ENCODE measurements at places on chromosomes 1 and 21.
A peak's percentile ranks its signal among the peaks of the same experiment; 100 is the strongest.

GRCh38 chr1:9687120-9687873 lies 35.8 kb downstream of the PIK3CD start:
- peak; percentile 40 for DNase-seq

DNA sequence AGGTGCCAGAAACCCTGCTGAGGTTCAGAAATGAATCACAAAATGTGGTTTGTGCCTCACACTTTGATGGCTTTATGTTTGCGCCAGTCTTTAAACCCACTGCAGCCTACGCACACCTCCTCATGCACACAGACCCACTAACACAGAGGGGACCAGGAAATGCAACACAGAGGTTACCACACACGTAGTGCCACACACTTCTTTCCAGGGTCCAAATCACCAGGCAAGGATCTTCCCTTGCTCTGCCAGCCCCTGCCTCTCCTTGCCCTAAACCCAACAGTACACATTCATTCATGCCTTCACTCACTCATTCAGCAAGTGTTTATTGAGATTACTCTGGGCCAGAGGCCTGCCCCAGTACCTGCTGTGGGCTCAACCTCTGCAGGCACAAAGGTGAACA lies 17.5 kb downstream of the MAB21L3 start:
- no peak for DNase-seq

- no peak for DNase-seq
Observed at GRCh38 chr1:216884614-216885229, 161.5 kb upstream of the ESRRG start.

GRCh38 chr1:78040484-78041089 lies 5.2 kb upstream of the GIPC2 start:
- DNase-seq: no peak

- no peak for DNase-seq
Observed at GRCh38 chr1:153548722-153549688, at the start of gene S100A3. Gene S100A3 (minus strand): TSS chr1:153549258. CDS start chr1:153548485, 773 bp downstream.

DNA sequence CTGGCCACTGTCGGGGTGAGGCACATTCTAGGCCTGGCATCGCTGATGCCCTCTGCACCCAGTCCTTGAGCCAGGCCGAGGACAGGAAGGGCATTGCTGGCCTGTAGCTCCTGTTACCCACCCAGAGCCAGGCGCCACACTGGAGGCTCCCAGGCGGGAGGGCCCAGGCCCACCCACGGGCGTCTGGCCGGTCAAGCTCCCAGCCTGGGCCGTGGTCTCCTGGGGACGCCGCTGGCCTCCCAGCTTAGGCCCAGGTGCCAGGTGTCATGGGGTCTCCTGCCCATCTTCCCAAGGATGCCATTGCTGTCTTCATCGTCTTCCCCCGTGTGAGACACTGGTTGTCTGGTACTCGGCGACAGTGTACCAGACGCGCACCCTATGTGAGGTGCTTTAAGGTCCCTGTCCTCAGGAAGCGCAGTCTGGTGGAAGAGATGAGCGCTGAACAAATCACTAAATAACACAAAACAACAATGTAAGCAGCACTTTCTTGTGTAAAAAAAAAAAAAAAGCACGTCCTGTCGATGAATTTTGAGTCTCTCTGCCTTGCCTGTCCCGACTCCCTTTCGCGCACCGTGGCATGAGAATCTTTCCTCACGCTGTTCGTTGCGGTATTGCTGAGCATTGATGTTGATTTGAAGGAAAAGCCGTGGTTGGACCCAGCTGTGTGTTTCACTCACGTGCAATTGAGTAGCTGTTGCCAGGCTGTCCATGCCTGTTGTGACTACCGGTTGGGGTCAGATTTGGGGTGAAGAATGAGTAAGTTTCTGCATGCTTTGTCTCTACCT lies 27.0 kb upstream of the TRAPPC10 start:
- DNase-seq: no peak

GRCh38 chr1:203520315-203520714 lies 26.4 kb downstream of the OPTC start:
- no peak for DNase-seq

DNA sequence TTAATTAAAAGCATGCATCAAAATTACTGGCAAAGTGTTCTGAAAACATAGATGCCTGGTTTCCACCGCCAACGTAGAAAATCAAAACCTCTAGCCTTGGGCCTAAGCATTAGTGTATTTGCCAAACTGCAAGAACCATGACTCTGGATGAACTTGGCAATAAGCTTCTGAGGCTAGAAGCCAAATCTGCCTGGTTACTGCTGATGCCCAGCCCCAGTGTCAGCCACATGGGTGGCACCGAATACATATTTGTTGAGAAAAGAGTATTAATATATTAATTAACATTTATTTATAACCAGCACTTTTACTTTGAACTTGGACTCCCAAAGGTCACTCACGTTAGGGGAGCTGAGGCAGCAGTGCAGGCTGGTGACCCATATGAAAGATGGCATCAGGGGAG lies 140.6 kb upstream of the HMGB4 start:
- DNase-seq: no peak

DNA sequence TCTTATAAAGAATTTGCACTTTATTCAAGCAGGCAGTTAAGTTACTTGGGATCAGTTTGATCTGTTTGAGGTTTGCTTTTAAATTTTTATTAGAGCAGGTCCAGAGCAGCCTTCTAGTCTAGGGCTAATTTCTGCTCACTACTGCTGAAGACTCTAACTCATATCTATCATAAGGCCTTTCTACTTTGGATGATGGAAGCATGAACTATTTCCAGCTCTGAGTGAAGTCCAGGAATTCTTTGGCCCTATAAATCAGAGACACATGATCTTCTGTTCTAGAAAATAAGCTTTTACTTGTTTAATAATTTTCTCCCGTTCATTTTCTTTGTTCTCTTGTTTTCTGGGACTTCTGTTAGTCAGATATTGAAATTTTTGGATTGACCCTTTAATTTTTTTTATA lies 14.7 kb downstream of the NIBAN1 start:
- DNase-seq: no peak

DNA sequence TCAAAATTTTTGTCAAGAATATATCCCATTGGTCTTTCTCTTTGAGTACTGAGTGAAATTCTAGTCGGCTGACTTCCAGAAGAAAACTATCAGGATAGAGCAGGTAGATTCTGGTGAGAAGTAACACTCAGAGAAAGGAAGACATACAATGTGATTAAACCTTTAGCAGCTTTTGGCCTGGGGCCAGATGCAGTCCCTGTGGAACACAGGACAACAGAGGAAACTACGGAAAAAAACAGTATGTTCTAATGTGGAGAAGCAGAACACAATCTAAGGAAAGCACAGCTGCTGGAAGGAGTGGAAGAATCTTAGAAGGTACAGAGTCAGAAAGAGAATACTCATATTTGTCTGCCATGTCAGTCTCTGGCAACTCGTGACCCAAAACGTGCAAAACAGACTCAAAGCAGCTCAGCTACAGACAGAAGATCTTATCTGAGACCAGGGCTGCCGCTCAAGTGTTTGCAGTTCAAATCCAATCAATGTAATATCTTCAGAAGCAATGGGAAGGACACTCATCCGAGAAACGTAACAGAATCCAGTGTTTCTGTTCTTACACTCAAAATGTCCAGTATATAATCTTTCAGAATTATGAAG lies 283.8 kb downstream of the MRPL39 start:
- DNase-seq: no peak

DNA sequence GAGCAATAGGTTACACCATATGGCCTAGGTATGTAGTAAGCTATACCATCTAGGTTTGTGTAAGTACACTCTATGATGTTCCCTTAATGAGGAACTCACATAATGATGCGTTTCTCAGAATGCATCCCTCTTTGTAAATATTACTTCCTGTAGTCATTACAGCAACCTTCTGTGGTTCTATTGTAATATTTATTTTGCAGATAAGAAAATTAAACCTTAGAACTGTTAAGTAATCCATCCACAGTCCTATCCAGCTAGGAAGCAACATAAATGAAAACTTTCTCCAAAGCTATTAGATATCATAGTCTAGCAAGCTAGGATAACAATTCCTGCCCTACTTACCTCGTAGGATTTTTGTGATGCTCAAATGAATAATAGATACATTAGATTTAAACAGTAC lies 88.7 kb downstream of the WLS start:
- DNase-seq: no peak

DNA sequence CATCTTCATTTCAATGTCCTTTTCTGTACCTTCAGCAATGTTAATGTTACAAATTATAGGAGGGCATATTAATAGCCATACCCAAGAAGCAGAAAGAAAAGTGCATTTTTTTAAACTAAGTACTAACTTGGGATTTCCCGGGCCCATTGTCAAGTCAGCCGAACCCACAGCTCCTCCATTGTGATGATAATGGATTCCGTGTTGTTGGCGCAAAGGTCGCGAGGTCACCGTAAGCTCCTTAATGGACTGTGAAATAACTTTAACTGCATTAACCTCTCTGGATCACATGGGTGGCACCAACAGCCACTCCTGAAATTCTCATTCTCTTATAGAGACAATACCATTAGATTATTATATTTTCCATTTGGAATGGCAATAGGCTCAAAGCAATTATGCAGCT lies 250.6 kb upstream of the RRP15 start:
- DNase-seq: no peak

- DNase-seq: no peak
Observed at GRCh38 chr1:172245788-172246187, 174.7 kb upstream of the C1orf105 start.

- no peak for DNase-seq
Observed at GRCh38 chr1:238558156-238558555, 667.4 kb upstream of the ZP4 start.

DNA sequence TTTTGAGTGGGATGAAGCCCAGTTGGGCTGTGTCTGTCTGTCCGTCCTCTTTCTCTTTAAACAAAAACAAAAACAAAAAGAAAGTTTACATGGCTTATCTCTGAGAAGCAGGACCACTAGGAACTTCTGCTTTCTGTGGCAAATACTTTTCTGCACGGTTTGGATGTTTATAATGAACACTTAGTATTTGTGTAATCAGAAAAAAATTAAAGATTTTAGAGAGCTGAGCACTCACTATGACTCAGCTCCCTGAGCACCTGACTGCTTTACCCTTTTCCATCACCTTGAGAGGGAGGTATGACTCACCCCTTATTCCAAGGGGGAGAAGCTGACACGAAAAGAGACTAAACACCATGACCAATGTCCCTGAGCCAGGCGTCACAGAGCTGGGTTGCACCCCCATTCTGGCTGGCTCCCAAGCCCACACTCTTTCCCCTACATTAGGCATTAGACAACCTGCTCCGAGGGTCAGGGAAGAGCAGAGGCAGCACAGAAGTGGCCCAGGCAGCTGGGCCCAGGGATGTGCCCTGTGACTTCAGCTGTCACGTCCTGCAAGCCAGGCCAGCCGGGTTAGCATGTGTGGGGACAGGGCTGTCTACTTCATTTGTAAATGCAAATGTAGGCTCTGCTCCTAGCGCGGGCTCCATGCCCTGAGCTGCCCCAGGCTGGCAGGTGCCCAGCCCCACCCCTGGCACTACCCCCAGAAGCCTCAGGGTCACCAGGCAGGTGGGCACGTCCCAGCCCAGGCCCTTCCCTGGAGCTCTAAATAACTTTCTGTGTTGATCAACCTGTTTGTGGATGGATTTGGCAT lies 30.4 kb downstream of the RAP1GAP start:
- DNase-seq: no peak

GRCh38 chr1:15028616-15029015 lies 124.9 kb upstream of the TMEM51 start:
- DNase-seq: no peak

GRCh38 chr1:150165622-150166612 lies 16.2 kb downstream of the PLEKHO1 start:
- peak; percentile 27 for DNase-seq

GRCh38 chr1:9145021-9145668 lies 16.2 kb upstream of the GPR157 start:
- no peak for DNase-seq

GRCh38 chr21:31078796-31079195 lies 40.5 kb upstream of the KRTAP19-8 start:
- no peak for DNase-seq

- DNase-seq: no peak
Observed at GRCh38 chr1:103106426-103107341, 1.6 kb downstream of the COL11A1 start.

DNA sequence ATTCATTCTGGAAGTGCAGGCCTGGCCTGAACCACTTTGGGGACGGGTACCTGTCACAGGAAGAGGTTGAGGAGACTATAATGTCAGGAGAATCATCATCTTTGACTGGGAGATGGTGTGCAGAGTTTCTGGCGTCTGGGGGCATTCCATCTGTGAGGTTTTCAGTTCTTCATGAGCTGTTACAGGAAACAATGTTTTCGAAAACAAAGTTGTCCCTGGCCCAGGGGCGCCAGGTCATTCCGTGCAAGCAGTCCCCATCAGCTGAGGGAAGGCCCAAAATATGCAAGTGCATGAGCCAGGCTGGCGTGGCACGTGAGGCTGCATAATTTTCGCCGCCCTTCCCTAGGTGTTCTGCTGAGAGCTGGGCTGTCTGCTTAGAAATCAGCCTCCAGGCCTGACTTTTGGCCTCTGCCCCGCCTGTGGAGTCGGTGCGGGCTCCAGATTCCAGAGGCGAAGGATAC lies 68.4 kb upstream of the ATP5PO start:
- DNase-seq: no peak

DNA sequence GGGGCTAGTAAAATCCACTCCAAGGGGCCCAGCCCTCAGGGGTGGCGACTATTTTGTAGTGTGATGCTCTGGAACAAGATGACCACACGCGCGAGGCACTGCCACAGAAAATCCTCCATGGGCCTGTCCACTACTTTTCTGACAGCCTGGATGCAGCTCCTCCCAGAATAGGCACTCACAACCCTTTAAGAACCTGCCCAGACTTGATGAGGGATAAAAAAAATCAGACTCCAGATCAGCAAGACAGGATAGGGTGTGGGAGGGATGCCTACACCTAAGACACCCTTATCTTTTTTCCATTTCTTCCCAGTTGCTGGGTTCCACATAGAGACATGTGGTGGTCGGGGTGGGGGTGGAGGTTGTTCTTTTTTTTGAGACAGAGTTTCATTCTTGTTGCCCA lies 33.5 kb downstream of the PCAT6 start:
- DNase-seq: no peak

- no peak for DNase-seq
Observed at GRCh38 chr1:55326496-55327243, 111.5 kb upstream of the USP24 start.

DNA sequence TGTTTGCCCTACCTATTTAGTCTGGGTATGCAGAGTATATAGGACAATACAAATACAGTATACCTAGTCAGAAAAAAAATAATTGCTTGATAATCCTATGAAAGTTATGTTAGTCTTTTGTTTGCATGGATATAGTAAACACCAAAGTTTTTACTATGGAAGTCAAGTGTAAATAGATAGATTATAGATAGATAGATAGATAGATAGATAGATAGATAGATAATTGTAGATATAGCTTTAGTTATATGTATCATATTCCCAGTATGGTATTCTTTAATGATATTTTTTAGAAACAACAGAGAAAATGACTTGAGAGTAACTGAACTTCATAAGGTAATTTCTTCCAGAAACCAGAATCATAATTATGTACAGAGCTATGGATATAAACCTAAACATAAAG lies 158.2 kb downstream of the NCAM2 start:
- no peak for DNase-seq

- DNase-seq: no peak
Observed at GRCh38 chr1:110144366-110144765, 5.9 kb upstream of the SLC6A17 start.

- no peak for DNase-seq
Observed at GRCh38 chr1:117834416-117834815, 95.0 kb downstream of the GDAP2 start.
